GM03348 (cell line): ENCODE measurements at places on chromosomes 2 and 18.

DNA sequence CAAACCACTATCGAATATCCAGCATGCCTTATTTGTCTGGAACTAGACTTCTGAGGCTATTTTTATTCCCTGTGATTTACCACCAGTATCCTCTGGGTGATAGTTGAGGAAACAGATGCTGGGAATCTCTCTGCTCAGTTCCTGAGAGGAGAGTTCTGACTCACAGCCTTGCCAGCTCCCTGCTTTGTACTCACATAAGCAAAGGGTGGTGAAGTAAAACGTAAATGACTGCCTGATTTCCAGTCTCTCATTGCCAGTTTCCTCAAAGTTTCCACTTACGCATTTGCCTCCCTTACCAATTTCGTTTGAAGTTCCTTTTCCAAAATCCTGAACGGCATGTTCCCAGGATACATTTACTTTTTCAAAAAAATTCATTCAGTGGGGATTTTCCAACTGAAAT, 69.2 kb upstream of the HNRNPA3 start:
- peak; percentile 61 for DNase-seq

- peak; percentile 89 for DNase-seq
Observed at GRCh38 chr2:100260712-100261620, 61.3 kb downstream of the LONRF2 start.

DNA sequence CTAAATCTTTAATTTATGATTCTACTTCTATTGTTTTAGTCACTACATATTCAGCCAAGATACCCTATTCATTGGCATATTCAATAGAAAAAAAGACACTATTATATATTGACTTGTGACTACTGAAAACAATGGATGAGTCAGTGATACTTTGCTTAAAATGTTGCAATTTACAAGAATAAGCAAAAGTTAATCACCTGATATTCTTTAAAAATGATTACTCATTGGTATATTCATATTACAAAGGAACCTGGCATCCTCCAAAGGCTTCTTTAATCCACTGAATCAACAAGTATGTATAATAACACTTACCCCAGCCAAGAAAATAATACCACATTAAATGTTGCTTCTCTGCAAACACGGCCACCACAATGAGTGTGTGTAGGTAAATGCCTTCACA, 87.8 kb downstream of the CALCRL start:
- DNase-seq, result no peak

GRCh38 chr18:911486-911885, 6.8 kb downstream of the ADCYAP1 start:
- DNase-seq, result no peak

- peak; percentile 15 for DNase-seq
Observed at GRCh38 chr2:56148825-56149224, 35.0 kb upstream of the CCDC85A start.

GRCh38 chr2:234917211-234917975, 34.4 kb upstream of the SH3BP4 start:
- DNase-seq, result no peak

GRCh38 chr2:159571540-159572260, 44.6 kb downstream of the BAZ2B start:
- peak; percentile 6 for DNase-seq

DNA sequence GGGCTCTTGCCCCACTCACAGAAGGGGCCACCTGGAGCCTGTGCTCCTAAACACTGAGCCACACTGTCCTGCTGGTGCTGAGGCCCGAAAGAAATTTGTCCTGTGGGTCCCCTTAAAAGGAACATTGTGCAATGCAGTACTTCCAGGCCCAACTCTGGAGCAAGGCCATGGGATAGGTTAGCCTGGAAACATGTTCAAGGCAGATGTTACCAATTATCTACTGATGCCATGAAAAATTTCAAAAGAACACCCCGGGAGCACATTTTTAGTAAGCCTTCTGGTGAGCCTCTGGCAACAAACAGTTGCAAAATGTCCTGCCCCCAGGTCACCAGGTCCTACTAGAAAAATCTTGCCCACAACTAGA, 12.3 kb upstream of the PTMA start:
- peak; percentile 84 for DNase-seq

DNA sequence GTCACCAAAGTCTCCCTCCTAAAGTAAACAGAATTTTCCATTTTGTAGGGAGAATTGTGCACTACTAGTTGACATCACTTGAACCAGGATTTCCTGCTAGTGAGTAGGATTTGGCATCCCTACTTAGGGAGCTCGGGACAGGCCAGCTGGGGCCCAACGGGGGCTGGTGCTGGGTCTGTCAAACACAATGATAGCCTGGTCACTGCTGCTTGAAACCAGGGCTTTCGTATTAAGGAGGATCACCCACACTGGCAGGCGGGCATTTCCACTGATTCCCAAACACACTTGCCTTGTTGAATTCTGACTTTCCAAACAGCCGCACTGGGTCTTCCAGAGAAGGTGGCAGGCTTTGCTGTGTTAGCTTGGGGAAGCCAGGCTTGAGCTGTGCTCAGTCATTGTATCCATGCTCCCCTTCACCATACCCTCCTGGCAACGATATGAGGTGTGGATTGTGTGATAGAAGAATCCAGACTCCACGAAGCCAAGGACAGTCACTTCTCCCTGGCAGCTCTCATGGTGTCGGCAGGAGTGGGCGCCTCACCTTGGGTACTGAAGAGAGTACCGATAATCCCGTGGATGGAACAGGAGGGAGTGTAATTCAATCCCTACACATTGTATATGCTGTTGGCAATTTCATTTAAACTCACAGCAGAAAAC, 7.5 kb downstream of the GDF7 start:
- no peak for DNase-seq

- DNase-seq, result no peak
Observed at GRCh38 chr2:46325182-46325928, 28.1 kb downstream of the EPAS1 start.

DNA sequence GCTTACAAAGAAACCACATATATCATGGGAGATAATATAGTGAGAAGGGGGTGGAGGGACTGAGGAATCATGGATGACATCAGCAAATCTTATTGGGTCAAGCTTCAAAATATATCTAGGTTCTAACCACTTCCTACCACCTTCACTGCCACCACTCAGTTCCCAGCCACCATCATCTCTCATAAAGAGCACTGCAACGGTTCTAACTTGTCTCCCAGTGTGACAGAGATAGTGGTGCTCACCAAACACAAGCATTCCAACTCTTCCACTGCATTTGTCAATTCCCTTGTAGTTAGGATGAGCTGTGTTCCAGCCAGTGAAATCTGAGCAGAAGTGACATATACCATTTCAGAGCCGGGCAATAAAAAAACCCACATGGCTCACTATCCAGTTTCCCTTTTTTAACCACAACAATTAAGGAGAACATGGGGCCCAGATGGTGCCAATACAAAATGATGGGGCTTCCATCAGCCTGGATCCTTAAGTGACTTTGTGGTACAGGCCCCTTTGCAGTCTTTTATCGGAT, 318.1 kb downstream of the NBAS start:
- no peak for DNase-seq

GRCh38 chr2:45891719-45892424, 240.4 kb downstream of the PRKCE start:
- no peak for DNase-seq

- no peak for DNase-seq
Observed at GRCh38 chr2:176125772-176126054, 3.2 kb downstream of the HOXD9 start.

GRCh38 chr2:140392824-140393223, 1612.6 kb upstream of the NXPH2 start:
- DNase-seq, result no peak

- no peak for DNase-seq
Observed at GRCh38 chr2:178267660-178268059, 73.3 kb downstream of the OSBPL6 start.

GRCh38 chr2:26488463-26489212, 10.7 kb upstream of the OTOF start:
- no peak for DNase-seq

DNA sequence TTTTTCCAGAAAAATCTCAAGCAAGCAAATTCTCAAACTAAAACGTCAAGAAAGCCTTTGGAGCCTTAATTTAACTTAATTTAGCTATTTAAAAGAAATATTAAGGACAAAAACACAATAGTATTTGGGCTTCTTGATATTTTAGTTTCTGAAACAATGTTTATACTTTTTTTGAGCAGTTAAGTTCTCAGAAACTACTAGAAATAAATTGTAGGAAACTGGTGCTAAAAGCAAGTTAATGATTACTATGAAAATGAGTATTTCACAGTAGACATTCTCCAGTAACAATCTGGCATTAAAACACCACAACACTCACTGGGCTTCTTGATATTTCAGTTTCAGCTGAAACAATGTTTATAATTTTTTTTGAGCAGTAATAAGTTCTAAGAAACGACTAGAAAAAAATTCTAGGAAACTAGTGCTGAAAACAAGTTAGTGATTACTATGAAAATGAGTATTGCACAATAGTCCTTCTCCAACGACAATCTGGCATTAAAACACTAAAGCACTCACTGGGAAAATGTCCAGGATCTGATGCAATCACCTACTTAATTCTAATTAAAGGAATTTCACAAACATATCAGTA, 45.1 kb downstream of the TRAK2 start:
- peak; percentile 62 for DNase-seq

DNA sequence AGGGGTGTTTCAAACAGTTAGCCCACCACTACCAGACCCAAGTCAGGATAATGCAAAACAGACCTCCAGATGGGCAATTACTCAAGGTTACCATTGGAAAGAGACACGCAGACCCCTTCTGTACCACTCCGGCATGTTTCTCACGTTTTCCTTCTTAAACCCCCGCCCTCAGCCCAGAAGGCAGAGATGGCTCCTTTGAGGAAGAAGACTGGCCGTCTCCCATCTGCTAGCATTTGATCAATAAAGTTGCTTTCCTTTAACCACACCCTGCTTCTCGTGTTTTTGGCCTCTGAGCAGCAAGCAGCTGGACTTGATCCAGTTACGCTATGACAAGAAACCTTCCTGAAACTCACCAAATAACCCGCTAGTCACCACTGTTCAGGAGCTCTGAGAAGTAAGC, 1012.4 kb upstream of the GYPC start:
- no peak for DNase-seq

DNA sequence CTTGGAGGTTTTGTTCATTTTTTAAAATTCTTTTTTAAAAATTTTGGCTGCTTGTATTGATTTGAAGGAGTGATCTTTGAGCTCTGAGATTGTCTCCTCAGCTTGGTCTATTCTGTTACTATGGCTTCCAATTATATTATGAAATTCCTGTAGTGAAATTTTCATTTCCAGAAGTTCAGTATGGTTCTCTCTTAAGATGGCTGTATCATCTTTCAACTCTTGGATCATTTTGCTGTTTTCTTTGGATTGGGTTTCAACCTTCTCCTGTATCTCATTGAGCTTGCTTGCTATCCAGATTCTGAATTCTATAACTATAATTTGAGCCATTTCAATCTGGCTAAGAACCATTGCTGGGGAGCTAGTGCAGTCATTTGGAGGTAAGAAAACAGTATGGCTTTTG, 270.8 kb upstream of the NT5C1B start:
- no peak for DNase-seq

DNA sequence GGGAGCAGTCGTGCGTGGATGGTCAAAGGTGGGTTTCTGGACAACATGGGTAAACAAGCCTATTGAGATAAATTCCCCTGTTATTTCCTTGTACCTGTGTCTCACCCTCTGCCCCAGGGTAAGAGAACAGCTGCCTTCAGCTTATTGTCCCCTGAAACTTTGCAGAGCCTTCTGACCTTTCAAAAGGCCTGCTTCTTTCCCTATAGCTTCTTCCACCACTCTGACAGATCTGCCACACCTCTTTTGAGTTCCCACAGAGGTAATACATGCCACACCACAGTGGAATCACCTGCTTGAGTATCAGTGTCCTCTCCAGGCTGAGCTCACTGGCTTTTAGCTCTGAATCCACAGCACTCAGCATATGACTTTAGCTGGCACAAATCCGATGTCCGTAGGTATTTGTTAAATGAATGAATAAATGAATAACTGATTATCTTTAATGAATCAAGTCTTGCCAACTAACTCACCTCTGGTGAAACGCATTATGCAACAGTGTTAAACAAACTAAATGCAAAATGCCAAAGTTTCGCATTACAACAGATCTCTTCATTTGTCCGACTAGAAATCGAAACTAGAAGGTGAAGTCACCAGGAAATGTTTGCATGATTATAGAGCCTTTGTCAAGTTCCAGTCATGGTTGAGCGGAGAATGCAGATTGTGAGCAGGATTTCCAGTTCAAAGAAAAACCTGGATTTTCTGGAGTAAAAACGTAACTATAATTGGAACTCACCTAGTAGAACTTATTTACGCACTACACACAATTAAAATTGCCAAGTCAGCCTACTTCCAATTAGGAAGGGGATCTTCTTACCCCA, 16.4 kb downstream of the DYNAP start:
- no peak for DNase-seq

- no peak for DNase-seq
Observed at GRCh38 chr2:120391911-120392665, 46.2 kb downstream of the INHBB start.

DNA sequence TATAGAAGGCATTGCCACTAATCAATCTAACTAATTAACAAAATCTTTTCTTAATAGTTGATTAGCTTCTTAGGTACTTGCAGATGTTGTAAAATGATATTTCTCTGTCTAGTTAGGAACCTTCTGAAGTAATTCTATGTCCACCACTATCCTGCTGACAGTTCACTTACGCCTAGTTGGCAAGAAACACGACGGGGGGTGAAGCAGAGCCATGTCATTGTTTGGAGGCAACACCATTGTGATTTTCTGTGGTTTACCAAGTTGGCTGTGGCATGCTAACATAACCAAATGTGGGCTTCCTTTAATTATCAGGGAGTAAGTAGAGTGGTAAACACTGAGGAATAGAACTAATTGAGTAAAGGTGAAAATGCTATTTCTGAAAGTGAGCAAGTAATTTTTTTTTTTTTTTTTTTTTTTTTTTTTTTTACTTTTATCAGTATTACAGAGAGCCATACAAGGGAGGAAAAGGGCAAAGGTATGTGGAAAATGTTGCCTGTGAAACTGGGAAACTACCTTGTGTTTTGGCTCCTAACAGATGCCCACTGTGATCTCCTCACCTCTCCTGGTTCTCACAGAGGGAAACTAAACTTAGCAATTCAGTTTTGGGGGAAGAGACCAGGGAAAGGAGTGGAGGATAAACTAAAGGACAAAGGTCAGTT, 126.8 kb downstream of the MEIS1 start:
- DNase-seq, result no peak

DNA sequence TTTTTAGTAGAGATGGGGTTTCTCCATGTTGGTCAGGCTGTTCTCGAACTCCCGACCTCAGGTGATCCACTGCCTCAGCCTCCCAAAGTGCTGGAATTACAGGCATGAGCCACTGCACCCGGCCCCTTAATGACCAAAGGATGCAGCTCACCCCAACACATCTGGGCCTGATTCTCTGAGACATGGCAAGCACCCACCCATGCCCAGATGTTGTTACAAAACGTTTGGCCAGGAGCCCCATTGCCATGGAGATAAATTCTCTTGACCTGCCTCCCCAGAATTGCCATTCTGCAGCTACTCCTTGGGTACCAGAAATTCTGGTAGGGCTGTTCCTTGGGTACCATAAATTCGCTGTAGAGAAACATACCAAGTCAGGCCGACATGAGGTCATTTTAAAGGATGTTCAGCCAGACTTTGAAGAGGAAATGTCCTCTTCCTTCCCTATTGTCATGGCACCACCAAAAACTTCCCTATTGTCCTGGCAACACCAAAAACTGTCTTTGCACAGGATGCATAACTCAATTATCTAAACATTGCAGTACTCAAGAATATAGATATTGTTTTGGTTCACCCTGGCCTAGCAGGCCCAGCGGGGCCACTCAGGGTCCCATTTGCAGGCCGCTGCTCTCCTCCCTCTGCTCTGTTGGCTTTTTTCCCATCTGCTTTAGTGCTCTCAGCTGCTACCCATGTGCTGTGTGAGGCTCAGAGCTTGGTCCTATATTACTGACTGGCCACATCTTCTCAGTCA, 160.9 kb upstream of the TTC39C start:
- DNase-seq, result no peak
